ENCODE measurements at places on chromosomes 3 and 15.
A peak's percentile ranks its signal among the peaks of the same experiment; 100 is the strongest.

GRCh38 chr3:61617041-61617440 lies 55.7 kb downstream of the PTPRG start:
- DNase-seq: no peak

- no peak for DNase-seq
Observed at GRCh38 chr3:67605377-67605776, 49.0 kb downstream of the SUCLG2 start.

DNA sequence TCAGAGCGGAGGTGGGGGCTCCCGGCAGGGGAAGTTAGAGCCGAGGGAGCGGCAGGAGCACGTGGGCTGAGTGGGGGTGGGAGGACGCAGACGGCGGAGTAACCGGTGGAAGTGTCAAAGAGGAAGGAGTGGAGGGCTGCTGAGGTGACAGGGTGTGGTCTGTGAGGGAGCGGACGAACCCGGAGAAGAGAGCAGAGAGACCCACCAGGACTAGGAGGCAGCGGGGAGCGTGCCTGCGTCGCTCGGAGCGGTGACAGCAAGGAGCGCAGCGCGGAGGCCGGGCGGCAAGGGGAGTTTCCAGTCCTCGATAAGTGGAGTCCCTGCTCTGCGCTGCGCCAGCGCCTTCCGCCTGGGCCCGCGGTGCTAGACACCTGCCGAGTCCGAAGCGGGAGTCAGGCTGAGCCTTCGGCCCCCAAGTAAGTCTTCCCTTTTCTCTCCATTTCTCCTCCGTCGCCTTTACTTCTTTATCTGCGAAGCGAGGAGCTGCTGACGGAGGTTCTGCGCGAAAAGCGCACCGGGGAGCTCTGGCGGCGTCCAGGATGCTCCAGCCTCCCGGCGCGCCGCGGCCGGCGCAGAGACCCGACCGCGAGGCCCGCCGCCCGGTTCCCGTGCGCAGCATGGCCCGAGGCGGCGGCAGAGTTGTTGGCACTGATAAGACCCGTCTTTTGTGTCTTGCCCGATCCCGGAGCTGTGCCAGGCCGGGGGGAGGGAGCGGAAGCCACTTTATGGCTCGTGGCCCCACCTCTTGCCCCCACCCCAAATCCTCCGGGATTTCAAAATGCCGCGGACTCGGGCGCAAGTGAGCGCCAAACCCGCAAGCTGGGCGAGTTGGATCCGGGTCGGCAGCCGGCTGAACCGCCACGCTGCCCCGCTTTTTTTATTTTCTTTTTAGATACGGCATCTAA lies 533.0 kb upstream of the SEMA6D start:
- DNase-seq: no peak

DNA sequence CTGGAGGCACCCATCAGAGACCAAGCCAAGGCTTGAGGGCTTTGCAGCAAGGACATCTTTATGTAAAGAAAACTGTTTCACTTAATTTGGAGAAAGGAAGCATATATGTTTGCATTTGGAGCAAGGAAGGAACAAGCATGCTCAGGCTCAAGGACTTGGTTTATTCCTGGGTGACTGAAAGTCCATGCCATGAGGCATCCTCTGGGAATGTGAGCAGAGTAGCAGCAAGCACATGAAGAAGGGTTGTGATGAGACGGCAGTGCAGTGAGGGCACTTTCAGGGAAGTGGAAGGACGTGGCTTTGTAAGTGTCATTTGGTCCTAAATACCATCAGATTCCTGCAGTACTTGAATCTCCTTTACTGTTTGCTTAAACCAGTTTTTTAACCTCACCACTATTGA lies 26.8 kb downstream of the POLG start:
- no peak for DNase-seq

- DNase-seq: peak; percentile 12
Observed at GRCh38 chr15:63156755-63157117, 541 bp downstream of the RPS27L start.

GRCh38 chr3:154955907-154956533 lies 124.1 kb upstream of the MME start:
- no peak for DNase-seq

GRCh38 chr15:58267051-58267450 lies 128.9 kb downstream of the AQP9 start:
- DNase-seq: no peak

GRCh38 chr3:156742401-156742800 lies 68.0 kb downstream of the TIPARP start:
- no peak for DNase-seq

All from CD4-positive, alpha-beta T cell treated with Interleukin-12 subunit alpha and Interleukin-12 subunit beta, for 1 hour (primary cell).